ENCODE measurements at places on chromosomes 12 and 14.

DNA sequence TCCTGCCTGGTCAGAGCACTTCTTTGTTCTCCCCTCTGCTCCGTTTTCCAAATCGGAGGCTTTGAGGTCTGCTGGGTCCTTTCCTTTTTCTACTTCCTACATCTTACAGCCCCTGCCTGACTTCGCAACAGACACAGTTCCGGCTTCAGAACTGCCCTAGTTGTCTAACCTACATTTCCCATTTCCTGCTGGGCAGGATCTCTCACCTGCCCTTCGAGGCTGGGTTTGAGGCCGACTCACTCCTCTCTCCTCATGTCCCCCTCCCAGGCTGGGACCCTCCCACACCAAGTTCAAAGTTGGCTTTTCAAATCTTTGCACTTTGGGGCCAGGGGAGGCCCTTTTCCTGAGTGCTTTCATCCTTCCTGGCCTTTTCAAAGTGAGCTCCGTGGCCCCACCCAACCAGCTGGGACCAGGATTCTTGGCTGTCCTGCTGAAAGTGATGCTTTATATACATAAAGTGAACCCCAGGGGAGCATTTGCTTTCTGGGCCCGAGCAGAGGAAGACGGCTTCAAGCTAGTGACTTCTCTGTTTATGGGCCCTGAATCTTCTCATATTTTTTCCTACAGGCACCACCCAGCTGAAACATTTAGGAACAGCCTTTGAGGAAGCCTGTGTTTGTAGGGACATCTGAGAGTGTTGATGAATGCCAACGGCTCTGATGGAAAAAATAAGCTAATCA, 281.0 kb upstream of the CRY1 start:
- no peak for DNase-seq

- no peak for DNase-seq
These were observed 3.8 kb downstream of the CS start for GRCh38 chr12:56296295-56296694.

GRCh38 chr12:28258998-28259397, 68.7 kb downstream of the CCDC91 start:
- no peak for DNase-seq

GRCh38 chr12:73374360-73374759, 1102.2 kb downstream of the TRHDE start:
- DNase-seq: no peak
